ENCODE measurements at places on chromosomes 11 and 22.

DNA sequence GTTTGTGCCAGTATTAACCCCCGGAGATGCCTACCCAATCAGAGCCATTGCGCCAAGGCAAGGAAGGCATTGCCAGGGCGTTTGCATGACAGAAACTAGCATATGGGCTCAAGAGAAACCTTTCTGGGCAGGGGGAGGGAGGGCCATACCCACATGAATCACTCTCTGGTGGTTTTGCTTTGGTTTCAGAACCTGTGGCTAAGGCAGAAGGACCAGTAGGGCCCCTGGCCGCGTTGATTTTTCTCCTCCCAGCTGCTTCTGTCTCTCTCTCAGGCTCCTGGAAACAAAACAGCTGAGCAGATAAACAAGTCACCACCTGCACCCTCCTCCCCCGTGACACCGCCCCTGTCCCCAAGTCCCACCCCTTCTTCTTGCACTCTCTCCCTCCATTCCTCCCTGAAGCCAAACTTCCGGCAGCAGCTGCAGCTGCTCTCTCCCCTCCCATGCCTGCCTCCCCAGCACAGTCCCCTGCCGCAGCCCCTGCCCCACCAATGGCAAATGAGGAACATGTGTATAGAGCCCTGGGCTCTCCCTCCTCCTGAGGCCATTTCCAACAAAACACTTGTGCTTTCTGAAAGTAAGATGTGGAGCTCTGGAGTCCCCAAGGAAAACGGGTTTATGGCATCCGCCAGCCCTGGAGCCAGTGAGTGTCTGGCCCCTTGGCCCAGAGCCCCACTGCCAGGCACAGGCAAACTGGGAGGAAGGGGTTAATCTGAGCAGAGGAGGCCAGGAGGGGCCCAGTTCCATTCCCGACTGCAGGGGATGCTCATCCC, 39.0 kb upstream of the ADA2 start:
- no peak for DNase-seq

DNA sequence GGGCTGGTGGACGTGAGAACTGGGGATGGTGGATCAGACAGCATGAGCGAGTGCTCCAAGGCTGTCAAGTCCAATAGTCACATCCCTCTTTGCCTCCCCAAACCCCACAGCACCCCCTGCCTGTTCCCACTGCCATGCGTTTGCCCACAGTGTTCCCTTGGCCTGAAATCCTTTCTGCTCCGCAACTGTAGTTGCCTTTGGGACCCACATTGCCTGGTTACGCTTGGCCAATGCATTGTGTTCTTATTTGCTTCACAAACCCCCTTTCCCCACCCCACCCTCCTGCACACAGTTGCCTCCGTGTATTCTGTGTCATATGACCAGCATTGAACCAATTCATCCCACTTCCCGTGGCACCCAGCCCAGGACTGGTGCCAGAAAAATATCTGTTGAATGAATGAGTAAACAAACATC, 2.1 kb upstream of the KIAA0930 start:
- no peak for DNase-seq

DNA sequence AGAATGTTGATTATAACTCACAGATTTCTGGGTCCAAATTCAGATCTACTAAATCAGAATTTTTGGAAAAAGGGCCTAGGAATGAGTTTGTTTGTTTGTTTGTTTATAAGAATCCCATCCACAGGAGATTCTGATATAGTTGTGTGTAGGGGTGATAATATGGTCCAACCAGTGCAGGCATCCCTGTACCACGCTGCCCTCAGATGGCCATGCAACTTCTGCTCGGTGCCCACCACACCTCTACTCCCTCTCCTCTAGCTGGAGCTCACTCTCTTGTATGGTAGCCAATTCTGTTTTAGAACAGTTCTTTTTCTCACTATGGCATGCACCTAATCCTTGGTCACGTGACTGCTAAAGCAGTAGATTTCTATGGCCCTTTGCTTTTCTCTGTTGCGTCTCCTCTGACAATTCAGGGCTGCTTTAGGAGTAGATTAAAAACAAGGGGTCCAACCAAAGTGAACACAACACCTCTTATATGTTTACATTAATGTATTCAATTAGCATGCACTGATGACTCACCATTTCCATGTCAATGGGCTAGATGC, 103.3 kb upstream of the KCNA4 start:
- no peak for DNase-seq

- DNase-seq: no peak
These were observed 505 bp downstream of the ZNF214 start for GRCh38 chr11:7019500-7020182.

- no peak for DNase-seq
These were observed 23.4 kb upstream of the NECTIN1 start for GRCh38 chr11:119752345-119752871.

DNA sequence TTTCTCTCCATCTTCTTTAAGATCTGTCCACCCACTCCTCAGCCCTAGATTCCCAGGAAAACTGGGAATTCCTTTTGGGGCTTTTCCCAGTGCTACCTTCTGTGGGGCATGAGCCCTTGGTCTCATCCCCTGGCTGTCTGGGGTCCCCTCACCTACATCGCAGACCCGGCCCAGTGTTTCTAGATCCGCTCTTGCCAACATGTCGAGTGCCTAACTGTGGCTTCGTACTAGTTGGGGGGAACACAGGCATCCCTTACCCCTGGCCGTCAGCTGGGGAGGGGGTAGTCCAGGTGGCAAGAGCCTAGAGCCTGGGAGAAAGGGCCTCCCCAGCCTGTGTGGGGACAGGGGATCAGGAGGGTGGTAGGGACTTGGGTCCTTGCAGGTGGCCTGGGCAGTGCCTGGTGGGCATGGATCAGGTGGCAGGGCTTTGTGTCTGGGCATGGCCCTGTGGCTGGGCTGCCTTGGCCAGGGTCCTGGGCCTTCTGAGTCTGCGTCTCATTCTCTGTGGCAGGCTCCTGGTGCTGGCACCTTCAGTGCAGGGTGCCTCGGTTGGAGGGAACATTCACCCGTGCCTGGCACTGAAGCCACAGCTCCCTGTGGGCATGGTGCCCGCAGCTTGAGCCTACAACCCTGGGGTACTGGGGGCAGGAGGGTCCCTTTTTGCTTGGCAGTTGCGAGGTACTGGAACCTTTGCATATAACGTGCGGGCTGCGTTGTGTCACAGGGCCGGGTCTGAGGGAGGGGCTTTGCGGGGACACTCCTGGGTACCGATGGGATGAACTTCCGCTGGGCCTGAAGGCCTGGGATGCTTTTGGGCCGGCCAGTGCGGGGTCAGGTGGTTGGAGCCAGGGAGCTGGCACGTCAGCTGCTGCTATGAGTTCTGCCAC, 4.1 kb downstream of the KCNQ1 start:
- DNase-seq: no peak

- no peak for DNase-seq
These were observed 91.7 kb downstream of the MYO18B start for GRCh38 chr22:25833676-25834075.

- DNase-seq: no peak
These were observed 63.8 kb upstream of the CLMP start for GRCh38 chr11:123258877-123259276.

DNA sequence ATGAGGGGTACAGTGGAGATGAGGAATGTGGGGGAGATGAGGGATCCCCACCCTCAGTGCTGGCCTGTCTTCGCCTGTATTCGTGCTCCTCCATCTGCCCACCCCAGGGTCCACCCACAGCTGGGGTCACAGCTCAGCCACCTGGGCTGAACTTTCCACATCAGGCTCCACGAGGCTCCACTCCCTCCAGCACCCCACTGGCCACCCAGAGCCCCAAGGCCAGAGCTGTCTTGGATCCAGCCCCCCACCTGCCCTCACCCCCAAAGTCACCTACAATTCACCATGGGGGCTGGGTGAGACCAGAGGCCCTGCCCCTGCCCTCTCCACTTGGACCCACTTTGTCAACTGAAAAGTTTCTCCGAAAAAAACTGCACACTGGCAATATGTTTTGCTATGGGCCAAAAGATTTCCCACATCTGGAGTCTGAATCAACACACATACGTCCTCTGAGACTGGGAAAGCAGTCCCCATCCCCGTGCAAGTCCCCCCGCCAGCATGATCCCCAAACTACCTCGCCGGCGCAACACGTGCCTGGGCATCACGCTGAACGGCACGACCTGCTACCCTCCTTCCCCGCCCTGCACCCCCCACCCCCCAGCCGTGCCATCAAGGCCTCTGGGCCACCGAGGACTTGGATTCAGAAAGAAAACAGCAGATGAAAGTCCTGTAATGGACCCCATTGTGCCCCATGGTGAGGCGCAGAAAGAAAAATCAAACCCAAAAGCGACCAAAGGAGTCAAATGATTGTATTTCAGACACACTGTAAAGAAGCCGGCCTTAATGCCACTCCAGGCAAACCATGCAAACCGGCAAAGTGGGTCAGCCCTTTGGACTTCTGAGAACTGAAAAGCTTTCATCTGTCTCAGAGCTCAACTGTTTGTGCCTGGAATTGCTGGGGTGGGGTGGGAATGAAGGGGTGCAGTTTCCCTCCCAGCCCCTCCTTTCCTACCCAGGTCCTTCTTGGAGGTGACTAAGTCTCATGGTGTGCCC, 16.5 kb upstream of the GAL start:
- no peak for DNase-seq

DNA sequence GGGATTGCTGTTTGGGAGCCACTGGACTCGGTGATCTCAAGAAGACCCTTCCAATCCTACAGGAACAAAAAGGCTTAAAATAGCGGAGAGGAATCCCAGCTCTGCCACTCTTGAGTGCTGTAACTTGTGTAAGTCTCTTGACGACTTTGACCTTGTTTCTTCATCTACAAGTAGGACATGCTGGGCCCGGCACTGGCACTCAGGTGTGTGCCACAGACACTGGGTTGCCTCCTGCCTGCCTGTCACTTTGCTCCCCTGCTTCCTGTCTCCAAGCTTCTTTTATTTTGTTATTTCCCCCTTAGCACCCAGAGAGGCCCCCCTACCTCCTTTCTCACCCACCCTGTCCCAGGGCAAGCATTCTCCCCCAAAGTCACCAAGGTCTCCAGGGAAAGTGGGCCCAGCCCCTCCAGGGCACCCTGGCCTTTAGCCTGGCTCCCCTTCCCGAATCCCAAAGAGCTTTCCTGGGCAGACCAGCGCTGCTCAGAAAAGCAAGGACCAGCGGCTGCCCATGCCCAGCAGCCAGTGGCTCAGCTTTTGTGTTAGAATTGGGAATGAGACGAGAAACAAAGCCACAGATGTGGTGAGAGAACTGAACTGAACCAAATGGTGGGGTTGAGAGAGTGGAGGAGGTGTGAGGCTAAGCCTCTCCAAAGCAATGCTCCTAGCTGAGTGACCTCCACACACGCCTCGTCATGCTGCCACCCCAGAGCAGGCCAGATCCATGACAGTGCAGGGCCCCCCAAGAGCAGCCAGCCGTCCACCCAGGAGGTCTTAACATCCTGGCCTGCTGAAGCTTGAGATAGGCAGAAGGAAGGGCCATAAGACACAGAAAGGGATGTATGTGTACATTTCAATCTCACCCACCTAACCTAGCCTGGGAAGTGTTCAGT, 4.5 kb downstream of the TRIM29 start:
- DNase-seq: no peak

GRCh38 chr11:26028393-26028911, 303.5 kb upstream of the ANO3 start:
- peak; percentile 59 for DNase-seq

DNA sequence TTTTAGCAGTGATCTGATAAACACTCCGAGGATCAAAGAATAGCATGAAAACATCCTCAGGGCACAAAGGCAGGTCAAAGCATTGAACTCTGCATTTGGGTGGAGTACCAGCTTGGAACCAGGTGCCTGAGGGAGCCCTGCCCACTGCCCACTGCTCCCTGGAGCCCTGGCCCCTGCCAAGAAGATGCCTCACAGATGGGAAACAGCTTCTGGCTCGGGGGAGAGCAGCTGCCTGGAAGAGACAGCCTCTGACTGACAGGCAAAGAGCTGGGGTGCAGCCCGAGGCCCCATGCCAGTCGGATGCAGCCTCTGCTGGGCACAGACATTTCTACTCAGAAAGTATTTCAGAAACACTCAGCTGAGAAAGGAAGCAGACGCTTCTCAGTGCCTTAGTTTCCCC, 13.2 kb downstream of the LMO1 start:
- no peak for DNase-seq

- DNase-seq: peak; percentile 71
These were observed 458.3 kb downstream of the METTL15 start for GRCh38 chr11:28566339-28567089.
